ENCODE measurements at places on chromosomes 2 and 18. TPM values are rescaled to one million over a fixed set of nuclear protein-coding genes. Genes with fewer than 3 reads are reported as not detected.

The MOB4 gene
- total RNA-seq, result 23.4 TPM

The ASXL2 gene
- total RNA-seq, result 36.1 TPM

The COMMD1 gene
- 41.9 TPM for total RNA-seq

The MYO3B gene
- 0.09 TPM for total RNA-seq

The ACOXL gene
- total RNA-seq, result 8.3 TPM

The LCT gene
- total RNA-seq, result not detected

The RGPD4 gene
- total RNA-seq, result not detected

The ATP8B1 gene
- total RNA-seq, result 103 TPM

The CRYGC gene
- total RNA-seq, result not detected

The CROCC2 gene
- total RNA-seq, result not detected

The RTP5 gene
- 0.14 TPM for total RNA-seq

The CNPPD1 gene
- total RNA-seq, result 60.1 TPM

The VRK2 gene
- 19.2 TPM for total RNA-seq

The LRRC30 gene
- not detected for total RNA-seq

The FAM237A gene
- not detected for total RNA-seq

The TUBB8B gene
- total RNA-seq, result 3.9 TPM

The FRZB gene
- 0.91 TPM for total RNA-seq

The NGEF gene
- total RNA-seq, result 2.0 TPM

The KIAA2012 gene
- 0.74 TPM for total RNA-seq

The MYOM1 gene
- 6.5 TPM for total RNA-seq

The ZNF396 gene
- 1.6 TPM for total RNA-seq

The PDCL3 gene
- total RNA-seq, result 27.2 TPM

Data from prostate gland (tissue), 2 donors.